Right hindlimb (tissue), 1 donor: ENCODE measurements at places on chromosomes 1 and 21.

GRCh38 chr1:84121360-84121759 lies 22.7 kb upstream of the PRKACB start:
- DNase-seq: no peak

DNA sequence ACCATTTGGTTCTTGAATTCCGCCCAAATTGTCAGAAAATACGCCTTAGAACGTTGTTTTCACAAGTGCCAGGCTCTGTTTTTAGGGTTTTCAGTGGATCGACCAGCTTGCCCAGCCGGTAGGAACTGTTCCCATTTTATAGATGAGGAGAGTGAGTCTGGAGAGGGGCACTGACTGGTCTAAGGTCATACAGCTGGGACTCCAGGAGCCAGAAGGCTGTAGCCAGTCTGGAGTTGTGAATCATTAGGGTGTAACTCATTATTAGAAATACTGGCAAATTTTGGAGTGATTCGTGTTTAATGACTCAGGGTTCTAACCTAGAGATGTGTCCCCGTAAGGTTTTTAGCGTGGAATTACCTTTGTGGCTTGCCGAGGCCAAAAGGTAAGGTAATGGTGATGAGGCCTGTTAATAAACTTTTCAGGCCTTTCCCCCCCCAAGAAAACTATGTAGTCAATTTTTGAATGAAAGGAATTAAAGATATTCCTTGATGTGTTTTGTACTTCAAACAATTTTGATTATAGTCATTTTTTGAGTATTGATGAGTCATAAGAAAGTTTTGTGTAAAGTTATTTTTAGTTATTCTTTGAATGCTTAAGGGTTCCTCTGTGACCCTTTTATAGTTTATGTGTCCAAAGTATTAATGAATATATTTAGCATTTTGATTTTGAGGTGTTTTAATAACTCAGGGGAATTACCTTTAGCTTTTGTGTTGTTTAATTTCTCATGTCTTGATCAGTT lies 2.1 kb downstream of the DYRK1A start:
- no peak for DNase-seq

DNA sequence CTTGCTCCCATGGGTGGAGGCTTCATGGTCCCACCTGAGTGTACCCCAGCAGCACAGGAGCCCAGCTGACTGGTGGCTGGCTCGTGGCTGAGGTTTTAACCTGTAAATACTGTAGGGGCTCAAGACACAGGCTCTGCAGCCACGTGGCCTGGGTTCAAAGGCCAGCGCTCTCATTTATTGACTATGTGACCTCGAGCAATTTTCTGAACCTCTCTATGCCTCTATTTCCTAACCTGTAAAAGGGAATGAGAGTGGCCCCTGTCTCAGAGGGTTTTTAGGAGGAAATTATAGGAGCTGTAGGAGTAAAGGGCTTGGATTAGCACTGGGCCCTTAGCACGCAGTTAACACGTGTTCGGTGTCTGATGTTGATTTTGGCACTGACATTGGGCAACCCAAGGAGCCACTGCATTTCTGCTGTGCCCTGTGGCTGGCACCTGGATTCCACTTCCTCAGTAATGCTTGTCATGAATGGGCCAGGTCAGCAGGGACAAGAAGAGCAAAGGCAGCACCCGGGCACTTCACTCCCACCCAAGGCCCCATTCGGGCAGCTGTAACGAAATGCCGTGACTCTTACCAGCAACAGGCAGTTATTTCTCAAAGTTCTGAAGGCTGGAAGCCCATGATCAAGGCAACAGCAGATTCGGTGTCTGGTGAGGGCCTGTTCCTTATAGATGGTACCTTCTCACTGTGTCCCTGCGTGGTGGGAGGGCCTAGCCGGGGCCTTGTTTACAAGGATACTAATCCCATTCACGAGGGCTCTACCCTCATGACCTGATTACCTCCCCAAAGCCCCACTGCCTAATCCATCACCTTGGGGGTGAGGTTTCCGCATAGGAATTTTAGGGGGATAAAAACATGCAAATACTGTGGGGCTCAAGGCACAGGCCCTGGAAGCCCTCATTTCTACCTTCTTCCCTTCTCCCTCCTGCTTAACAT lies 25.2 kb downstream of the ARHGEF10L start:
- DNase-seq: no peak

DNA sequence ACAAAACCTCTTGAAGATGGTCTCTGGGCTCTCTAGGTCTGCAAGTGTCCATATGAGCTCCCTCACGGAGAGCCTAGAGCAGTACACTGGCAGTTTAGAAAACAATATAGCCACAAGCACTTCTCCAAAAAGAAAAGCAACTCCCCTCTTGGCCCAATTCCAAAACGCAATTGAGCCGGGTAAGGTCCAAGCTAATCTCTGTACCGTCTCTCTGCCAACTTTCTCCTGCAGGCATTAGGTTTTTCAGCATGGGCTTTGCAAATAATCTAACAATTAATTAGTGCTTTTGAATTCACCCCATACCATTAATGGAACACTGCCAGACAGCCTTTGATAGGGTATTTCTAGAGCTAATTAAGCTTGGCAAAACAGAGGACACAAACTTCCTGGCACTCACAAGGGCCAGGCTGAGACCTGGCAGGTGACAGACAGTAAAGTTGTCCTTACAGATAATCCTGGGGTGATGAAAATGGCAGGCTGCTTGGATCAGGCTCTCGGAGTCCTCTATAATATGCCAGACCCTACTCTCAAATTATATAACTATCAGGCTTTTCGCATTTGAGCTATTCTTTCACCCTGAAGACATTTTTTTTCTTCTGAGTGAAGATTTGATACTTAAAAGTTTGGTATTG lies 39.8 kb downstream of the TGFBR3 start:
- DNase-seq: peak; percentile 66

- DNase-seq: no peak
These were observed 58.0 kb downstream of the SDCCAG8 start for GRCh38 chr1:243313635-243314536.

- no peak for DNase-seq
These were observed 2.3 kb upstream of the PLA2G2A start for GRCh38 chr1:19981507-19982312.

DNA sequence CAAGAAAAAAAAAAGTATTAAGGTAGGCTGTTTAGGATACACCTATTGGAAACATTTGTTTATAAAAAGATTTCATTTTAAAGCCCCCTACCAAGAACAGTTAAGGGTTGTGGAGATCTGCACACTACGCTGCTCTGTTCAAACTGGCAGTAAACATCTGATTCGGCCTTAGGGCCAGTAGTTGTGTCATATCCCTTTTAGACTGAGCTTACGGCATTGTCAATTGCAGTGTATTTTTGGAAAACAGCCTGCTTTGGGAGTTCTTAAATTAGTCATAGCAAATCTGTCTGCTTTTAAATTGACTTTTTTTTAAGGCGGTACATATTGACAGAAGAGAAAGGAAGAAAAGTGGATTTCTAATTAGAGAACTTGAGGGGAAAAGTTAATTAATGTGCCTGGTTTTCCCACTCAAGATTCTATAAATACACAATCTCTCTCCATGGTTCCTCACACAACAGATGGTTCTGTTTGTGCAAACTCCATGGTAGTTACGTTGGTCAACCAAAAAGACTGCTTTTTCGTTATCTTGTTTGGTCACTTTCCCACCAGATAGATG lies 1.7 kb upstream of the ELK4 start:
- DNase-seq: no peak

DNA sequence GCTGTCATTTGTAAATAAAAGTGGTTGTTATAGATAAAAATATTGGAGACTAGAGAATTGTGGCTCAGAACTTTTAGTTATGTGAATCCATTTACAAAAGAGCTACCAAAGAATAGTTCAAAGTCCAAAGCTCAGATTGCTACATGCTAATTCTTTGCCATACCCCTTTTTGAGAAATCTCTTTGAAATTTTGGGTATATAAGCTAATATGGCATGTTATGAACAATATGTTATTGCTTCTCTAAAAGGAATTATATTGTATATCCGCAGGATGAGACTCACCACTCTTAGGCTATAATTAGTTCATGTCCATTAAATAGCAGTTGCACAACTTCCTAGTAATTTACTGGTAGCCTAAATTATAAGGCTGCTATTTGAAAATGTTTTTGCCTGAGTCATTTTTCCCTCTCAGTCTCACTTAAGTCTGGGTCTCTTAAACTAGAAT lies 178.0 kb downstream of the ZNF281 start:
- no peak for DNase-seq

- DNase-seq: no peak
These were observed 15.7 kb upstream of the ACBD3 start for GRCh38 chr1:226202246-226202645.

DNA sequence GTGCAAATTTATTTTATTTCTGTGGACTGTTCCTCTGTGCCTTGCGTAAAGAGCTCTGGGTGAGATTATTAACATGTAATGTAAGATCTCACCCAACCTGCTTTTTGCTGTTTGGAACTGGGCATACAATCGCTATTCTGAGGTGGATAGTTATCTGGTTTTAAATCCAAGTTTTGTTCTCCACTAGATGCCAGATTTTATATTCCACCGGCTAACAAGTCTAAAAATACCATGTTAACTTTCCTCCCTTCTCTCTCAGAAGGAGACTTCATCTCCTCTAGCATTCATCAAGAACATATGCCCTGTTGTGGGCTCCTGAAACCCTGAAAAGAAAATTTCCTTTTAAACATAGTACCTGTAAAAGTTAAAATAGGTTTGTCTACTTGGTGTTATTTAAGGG lies 56.4 kb downstream of the C1orf21 start:
- DNase-seq: no peak

GRCh38 chr1:150477320-150477719 lies 9.9 kb upstream of the TARS2 start:
- DNase-seq: no peak

GRCh38 chr1:226779561-226779960 lies 40.5 kb upstream of the ITPKB start:
- no peak for DNase-seq

DNA sequence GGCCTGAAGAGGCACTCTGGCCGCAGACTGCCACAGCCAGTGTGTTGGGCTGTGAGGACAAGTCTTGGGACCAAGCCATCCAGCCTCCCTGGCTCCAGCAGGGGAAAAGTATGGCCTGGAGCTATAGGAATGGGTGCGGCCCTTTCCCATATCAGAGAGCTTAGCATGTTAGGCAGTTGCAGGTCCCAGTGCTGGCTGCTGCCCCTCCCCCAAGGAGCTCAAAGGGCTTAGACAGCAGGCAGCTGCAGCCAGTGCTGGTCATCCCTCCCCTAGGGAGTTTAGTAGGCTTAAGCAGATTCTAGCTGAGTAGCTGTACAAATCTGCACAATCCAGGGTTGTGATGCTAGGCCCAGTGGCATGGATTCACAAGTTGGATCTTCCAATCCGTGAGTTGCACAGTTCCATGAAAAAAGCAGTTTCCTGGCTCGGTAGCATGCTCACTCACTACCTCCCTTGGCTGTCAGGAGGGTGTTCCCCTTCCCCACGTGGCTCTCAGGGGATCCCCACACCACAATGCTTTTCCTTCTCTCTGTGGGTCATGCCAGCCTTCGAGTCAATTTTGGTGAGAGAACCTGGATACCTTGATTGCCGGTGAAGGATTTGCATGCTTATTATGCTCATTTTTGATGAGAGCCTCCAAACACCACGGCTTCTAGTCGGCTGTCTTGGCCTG lies 1490.8 kb downstream of the BRINP3 start:
- DNase-seq: no peak

- no peak for DNase-seq
These were observed 34.7 kb downstream of the STYXL2 start for GRCh38 chr1:167128261-167129227.

DNA sequence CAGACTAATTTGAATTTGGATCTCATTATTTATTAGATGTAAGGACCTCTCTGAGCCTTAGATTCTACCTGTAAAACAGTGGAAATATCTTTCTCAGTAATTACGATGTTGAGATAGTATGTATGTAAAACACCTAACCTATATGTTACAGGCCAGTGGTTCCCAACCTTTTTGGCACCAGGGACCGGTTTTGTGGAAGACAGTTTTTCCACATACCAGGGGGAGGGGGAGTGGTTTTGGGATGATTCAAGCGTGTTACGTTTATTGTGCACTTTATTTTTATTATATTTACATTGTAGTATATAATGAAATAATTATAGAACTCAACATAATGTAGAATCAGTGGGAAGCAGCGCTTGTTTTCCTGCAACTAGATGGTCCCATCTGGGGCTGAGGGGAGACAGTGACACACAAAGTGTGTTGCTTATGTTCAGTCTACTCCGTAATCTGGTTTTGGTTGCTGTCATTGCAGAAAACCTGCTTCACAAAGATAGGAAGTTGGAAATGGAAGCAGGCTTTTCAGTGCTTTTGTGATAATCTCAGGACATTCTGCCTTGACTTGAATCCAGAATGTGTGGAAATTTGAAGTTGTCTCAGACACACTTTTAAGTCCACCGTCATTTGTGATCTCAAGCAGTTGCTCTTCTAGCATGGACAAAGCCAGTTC lies 12.8 kb downstream of the XPR1 start:
- DNase-seq: no peak

- DNase-seq: no peak
These were observed 91.4 kb downstream of the HMCN1 start for GRCh38 chr1:185825556-185825955.

DNA sequence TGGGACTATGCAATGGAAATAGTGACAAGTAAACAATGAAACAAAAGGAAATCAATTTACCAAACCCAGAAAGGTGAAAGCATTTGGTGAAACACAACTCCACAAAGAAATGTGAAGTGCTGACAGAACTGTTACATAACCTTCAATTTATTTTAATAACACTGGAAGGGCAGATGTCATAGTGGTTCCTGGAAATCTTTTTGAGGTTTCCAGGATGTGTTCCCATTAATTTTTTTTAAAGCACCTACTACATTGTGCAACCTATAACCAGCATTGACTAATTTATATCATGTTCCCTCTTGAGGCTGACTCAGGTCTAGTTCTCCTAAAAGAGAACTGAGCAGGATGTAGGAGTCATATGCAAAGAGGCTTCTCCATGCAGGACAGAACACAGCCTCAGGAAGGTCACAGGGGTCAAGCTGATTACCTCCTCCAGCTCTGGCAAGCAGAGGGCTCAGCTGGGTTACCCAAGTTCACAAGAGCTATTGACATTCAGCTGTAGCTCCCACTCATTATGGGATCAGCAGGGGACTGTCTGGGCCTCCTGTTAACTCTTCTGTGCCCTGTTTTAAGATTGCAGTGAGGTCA lies 157.1 kb upstream of the NRIP1 start:
- DNase-seq: no peak

GRCh38 chr1:40987439-40988276 lies 8.2 kb downstream of the CTPS1 start:
- no peak for DNase-seq

GRCh38 chr1:40769815-40770214 lies 13.8 kb upstream of the KCNQ4 start:
- DNase-seq: no peak

GRCh38 chr1:245651093-245651492 lies 496.3 kb downstream of the KIF26B start:
- DNase-seq: no peak
